Activated CD8-positive, alpha-beta memory T cell treated with anti-CD3 and anti-CD28 coated beads for 1 hour (primary cell): ENCODE measurements at places on chromosomes 2 and 18.

DNA sequence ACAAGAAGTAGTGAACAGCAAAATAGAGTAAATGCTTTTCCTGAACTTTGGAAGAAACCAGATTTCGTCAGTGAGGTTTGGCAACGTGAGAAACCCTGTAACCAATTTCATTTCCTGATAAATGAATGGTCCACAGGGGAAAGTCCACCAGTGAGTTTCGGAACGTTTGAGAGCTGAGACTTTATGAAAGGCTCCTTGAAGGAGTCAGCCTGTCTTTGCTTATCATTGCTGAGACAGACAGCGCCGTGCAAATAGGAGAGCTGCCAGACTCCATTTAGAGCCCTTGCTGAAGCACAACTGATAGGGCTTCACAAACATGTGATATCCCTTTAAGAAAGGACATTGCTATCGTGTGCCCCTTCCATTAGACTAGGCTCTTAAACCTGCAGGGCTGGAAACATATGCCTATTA is 121.8 kb upstream of the SMAD7 start:
- no peak for DNase-seq

DNA sequence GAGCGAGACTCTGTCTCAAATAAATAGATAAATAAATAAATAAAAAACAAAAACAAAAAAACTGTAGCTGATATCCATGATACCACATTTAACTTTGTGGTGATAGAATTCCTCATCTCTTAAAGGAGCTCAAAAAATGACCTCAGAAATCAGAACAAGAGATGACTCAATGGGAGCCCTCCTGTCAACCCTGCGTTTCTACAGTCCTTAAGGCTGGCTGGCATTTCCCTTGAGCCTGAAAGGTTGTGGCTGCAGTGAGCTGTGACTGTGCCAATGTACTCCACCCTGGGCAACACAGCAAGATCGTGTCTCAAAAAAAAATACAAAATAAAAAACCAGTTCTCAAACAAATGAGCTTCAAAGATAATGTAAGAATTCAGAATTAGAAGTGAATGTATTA is 40.4 kb downstream of the CHST9 start:
- DNase-seq, result no peak

DNA sequence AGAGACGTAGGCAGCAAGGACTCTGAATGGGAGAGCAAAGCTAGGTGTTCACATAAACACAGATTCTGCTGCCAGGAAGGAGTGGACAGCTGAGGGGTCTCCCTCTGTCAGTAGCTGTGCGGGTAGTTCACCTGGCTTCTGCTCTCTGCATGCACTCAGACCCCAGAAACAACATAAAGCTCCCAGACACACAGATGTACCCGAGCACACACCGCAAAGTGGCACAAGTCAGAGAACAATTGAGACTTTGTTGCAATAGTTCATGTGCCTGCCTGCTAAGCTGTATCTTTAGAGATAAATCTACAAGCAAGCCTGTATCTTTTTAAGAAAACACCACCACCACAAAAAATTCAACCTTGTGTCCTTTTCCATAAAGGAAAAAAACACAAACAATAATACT is 420.0 kb upstream of the ST6GAL2 start:
- no peak for DNase-seq

DNA sequence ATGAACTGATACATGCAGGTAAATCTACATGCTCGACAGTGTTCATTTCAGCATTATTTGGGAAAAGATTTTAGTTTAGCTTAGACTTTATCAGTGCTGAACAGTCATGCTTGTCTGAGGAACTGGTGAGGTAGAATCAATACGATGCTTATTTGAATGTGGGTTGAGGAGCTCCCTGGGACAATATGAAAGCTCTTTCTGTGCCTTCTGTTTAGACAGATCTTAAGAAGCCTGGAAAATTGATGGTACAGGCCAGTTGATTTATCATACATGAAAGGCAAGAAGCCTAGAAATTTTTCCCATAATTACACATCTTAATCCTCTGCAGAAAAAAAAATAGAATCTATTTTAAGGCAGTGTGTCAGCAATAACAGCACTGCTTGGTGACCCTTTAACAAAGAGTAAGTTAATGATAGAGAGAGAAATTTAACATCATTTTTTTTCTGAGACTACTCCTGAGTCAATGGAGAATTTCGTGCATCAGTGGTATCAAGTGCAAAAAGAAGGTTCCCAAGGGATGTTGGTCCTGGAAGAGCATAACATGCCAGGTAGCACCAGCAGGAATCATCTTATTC is 252.2 kb upstream of the CDH20 start:
- no peak for DNase-seq

- no peak for DNase-seq
Measured at GRCh38 chr2:48439102-48439501, 90.9 kb upstream of the STON1 start.

DNA sequence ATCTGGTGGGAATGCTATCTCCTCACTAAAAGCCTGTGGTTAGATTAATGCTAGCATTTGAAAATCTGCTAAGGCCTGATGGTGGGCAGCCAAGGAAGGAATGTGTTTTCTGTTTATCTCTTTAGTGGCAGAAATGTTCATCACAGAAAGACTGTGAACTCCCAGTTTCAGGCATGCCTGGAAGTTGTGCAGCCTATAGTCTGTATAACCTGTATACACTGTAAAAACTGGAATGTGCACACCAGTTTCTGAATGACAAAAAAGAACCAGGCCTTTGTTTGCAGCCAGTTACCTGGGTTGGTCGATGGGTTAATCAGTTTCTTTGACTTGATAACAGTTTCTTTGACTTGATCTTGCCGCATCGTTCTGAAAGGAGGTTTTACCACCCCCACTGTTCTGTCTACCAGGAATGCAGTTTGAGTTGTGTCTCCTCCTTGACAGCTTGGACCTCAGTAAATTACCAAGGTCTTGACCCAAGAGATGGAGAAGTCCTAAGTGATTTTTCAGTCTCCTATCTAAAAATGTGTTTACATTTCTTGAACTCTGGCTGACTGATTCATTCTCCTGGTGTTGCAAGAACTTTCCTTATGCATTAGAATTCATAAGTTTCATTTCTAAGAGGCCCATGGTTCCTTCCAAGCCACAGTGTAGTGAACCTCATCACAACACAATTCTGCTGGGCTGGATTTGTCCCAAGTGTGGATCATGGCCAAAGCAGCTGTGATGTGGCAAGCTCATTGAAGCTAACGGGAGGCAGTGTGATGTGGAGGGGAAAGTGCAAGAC is 62.2 kb downstream of the KIAA2012 start:
- no peak for DNase-seq

DNA sequence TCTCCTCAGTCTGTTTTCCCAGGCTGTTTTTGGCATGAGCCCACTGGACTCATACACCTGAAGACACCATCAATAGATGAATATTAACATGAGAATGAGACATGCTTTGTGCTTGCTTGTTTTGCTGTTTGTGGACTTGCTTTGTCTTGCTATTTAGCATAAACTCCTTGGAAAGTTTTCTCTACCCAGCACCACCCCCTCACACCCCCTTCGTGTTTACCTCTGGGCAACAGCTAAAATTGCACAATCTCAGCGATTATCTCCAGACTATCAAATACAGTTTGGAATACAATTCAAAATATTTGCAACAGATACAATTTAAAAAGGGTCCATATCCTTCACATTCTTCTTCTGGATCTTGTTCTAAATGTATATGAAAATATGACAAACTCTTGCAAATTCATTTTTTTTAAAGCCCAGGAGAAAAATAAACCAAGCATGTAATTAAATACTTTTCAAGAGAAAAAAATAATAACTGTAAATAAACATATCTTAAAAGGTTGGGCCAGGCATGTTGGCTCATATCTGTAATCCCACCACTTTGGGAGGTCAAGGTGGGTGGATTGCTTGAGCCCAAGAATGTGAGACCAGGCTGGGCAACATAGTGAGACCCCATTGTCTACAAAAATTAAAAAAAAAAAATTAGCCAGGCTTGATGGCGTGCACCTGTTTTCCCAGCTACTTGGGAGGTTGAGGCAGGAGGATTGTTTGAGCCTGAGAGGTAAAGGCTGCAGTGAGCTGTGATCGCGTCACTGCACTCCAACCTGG is 32.3 kb upstream of the PMAIP1 start:
- DNase-seq, result no peak

- DNase-seq, result no peak
Measured at GRCh38 chr2:172926785-172927640, 148.6 kb upstream of the MAP3K20 start.
